ENCODE measurements at places on chromosomes 7 and 10.

- no peak for DNase-seq
Observed at GRCh38 chr7:112571852-112572607, 91.2 kb downstream of the LSMEM1 start.

- no peak for DNase-seq
Observed at GRCh38 chr10:114874827-114875411, 53.3 kb downstream of the FHIP2A start.

GRCh38 chr10:118041316-118041715, 5.4 kb downstream of the RAB11FIP2 start:
- no peak for DNase-seq

GRCh38 chr7:55485501-55486191, 86.7 kb downstream of the VOPP1 start:
- DNase-seq = no peak

DNA sequence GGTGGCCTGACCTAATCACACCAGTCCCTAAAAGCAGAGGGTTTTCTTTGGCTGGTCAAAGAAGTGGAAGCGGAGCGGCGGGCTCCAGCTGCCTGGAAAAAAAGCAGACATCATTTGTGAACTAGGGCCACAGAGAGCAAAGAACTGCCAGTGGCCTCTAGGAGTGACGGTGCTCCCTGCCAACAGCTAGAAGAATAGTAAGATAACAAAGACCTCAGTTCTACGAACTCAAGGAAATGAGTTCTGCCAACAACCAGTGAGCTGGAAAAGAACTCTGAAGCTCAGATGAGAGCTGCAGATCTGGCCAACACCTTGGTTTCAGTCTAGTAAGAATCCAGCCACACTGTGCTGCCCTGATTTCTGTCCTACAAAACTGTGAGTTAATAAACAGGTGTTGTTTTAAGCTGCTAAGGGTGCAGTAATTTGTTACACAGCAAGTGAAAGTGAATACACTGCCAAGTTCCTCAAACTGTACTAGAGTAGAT, 178.0 kb downstream of the SRPK2 start:
- DNase-seq = no peak

DNA sequence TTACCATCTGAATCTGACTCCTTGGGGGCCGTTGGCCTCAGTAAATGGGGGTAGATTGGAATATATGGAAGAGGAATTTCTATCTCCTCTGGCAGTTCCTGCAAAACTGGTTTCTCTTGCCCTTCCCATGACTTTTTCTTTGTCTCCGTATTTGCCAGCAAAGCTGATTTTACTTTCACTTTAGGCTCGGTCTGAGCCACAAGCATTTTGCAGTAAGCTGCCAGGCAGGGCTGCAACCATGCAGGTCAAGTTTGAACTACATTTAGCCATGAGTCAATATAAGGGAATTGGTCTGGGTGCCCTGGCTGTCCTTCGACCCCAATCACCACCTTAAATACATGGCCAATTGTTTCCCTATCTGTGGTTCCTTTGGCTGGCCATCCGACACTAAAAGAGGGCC, 104.3 kb downstream of the TRIM24 start:
- DNase-seq = no peak

DNA sequence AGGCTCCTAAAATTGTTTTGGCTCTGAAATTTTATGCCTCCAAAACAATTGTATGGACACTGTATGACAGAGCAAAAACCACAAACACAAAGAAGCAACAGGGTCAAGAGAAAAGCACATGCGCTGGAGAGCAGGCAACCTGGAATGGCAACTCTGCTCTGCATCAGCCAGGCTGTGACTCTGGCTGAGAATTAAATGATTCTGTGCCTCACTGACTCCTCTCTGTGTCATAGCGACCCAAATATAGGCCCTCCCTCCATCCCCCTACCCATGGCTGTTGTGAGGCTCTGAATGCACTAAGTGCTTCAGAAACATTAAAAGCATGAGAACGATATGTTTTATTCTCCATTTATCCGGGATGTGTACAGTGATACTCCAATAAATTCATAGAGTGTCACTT, 24.9 kb upstream of the NEBL start:
- no peak for DNase-seq

DNA sequence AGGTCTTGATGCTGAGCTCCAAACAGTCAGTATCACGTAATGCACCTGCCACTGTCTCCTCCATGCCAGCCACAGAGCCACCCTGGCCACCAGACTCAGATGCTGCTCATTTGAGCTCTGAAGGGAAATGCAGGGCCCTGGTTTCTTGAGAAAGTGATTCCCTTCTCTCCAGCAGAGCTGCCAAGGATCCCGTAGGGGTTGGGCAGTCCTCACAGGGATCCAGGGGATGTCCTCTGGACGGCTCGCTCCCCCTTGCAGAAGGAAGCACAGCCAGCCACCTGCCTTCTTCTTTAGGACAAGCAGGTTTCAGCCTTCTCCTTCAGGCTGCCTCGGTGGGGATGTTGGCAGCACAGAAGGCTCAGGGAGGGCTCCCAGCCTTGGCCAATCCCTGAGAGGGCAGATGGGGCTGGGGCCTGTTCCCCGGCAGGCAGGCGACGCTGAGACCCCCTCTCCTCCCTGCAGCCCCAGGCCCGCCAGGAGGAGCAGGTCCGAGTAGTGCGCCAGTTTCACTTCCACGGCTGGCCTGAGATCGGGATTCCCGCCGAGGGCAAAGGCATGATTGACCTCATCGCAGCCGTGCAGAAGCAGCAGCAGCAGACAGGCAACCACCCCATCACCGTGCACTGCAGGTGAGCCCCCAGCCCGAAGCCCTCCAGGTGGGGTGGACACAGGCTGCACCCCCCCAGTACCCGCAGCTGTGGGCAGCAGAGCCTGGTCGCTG, 48.9 kb downstream of the MKI67 start:
- DNase-seq = no peak

DNA sequence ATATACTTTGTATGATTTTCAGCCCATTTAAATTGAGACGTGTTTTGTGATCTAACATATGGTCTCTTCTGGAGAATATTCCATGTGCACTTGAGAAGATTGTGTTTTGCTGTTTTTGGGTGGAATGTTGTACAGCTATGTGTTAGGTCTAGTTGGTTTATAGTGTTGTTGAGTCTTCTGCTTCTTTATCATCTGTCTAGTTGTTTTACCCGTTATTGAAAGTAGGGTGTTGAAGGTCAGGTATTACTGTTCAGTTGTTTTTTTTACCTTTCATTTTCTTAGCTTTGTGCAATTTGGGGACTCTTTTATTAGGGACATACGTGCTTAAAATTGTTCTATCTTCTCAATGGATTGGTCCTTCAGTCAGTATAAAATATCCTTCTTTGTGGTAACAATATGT, 18.5 kb downstream of the SEPTIN7 start:
- DNase-seq = no peak

GRCh38 chr7:31933481-31933880, 136.7 kb downstream of the PDE1C start:
- no peak for DNase-seq

- DNase-seq = no peak
Observed at GRCh38 chr10:131577786-131578471, 266.4 kb upstream of the TCERG1L start.

DNA sequence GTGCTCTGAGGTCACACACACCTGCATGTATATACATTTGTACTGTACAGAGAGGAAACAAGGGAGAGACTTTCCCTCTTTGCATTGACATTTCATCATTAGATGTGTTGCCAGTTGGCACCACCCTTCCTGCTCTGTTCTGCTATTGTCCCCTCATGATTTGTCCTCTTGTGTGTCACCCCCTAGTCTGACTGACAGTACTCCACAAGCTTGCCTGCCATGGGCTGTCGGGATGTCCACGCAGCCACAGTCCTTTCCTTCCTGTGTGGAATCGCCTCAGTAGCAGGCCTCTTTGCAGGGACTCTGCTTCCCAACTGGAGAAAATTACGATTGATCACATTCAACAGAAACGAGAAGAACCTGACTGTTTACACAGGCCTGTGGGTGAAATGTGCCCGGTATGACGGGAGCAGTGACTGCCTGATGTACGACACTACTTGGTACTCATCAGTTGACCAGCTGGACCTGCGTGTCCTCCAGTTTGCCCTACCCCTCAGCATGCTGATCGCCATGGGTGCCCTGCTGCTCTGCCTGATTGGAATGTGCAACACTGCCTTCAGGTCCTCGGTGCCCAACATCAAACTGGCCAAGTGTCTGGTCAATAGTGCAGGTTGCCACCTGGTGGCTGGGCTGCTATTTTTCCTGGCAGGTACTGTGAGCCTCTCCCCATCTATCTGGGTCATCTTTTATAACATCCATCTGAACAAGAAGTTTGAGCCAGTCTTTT, 9.4 kb downstream of the CLDN12 start:
- no peak for DNase-seq

DNA sequence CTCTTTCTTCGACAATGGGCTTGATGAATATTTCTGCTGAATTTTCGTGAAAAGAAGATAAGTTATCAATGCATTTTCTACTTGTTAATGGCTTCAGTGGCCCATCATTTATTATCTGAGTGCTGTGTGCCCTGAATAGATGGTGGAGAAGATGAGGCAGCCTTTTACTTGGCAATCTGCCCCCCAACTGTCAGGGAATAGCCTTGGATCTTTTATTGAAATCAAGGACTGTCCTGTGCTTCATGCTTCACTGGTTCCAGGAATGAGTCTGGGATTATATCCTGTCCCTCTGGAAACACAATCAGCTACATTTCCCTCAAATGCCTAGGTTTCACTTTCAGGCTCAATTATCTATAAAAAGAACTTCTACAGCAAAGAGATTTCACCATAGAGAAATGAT, 75.9 kb upstream of the NXPH1 start:
- no peak for DNase-seq

DNA sequence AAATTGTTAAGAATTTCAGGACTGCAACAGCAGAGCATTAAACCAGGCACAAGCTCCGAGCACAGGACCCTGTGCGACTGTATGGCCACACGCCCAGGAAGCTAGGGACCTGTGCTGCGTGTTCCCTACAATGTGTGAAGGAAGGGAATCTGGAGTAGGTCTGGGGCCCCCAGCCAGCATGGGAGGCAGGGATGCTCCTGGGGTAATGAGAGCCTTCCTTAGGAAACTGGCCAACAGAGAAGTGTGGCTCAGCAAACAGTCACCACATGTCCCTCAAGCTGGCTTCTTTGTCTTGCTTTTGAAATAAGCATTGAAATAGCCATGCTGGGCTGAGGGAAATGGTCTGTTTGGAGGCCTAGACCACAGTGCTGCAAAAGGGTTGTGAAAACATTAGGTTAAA, 8.2 kb downstream of the BLNK start:
- DNase-seq = no peak

GRCh38 chr10:20888620-20889330, 8.3 kb downstream of the NEBL start:
- DNase-seq = no peak

DNA sequence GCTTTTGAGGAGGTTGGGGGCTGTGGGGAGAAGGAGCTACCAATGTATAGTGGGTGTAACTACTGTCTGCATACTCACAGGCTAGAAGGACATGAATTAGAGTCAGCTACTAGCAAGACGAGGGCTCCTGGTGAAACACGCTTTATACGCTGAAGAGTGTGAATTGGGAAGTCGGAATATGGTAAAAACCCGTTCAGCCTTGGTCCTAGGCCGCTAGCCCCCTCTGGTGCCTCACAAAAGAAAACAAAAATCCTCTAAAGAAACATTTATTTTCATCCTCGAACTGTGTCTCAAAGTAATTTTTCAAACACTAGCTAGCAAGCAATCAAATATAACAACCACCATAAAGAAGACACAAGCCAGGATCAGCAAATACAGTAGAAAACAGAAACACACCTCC, 338.1 kb upstream of the SEMA3C start:
- DNase-seq = no peak

DNA sequence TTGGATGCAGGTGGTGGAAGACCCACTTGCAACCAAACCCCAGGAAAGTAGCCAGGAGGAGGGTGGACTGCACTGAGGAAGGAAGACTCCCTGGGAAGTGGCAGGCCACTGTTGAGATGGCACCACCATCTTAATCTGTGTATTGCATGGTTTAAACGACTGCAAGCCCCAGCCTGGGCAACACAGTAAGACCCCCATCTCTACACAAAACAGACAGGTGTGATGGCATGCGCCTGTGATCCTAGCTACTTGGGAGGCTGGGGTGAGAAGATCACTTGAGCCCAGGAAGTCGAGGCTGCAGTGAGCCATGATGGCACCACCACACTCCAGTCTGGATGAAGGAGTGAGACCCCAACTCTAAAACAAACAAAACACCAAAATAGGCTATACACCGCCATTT, 9.7 kb upstream of the BCL7B start:
- DNase-seq = no peak

DNA sequence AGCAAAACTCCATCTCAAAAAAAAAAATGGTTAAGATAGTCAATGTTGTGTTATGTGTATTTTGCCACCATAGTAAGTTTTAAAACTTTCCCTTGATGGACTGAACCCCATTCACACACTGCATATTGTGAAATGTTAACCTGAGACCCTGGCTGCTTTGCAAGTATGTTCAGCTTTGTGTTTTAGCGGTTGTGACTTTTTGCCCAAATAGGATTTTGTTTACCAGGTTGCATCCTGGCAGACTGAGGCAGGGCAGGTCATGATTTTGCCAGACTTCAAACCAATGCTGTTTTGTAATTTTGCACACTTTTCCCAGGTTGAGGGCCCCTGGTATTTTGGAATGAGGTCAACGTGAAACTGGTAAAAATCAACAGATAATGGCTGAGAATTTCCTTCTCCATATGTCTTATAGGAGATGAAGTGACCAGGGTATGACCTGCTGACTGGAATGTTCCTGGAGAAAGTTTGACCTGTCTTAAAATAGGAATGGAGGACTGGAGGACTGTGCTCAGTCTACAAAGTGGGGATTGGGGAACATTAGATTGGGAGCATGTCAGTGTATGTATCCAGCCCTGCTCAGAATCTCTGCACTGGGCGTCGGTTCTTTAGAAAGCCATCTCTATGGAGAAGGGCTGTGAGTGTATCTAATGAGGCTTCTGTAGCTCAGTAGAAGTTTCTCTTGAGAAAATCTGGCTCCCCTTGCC, 76.2 kb downstream of the LRGUK start:
- DNase-seq = no peak

DNA sequence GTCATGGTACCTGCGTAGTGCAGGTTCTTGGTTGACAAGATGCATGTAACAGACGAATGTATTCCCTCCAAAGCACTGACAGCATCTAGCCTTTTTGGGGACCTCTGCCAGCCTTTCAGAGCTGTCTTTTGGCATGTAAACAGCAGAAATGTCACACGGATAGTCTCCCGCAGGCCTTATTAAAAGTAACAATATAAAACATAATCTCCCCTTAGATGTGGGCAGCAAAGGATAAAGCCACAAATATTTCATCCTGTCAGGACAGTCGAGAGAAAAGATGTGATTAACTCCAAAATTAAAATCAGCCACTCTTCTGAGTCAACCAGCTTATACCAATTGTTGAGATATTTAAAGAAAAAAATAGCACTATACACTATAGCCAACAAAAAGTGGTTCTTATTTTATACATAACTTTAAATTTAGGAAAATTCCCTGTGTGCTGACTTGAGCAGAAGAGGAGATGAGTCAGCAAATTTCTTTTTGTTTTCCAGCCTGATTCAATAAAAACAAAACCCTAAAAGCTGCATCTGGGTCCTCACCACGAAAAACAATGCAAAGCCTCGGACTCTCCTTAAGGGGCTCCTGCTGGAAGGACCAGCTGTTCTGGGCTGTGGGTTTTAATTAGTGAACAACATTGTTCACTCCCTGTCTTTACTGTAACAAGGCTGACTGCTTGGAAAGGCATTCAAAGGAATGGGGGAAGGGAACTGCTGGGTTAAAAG, 240.2 kb downstream of the ADAM12 start:
- DNase-seq = no peak

GRCh38 chr10:515674-516073, 173.8 kb downstream of the DIP2C start:
- no peak for DNase-seq
